ENCODE measurements at places on chromosomes 2 and 18. TPM values are rescaled to one million over a fixed set of nuclear protein-coding genes. Genes with fewer than 3 reads are reported as not detected.

The FBXO15 gene
- total RNA-seq = 0.49 TPM

The DHRS9 gene
- not detected for total RNA-seq

The DGUOK gene
- total RNA-seq = 57.7 TPM

- DNase-seq = no peak
Measured at GRCh38 chr2:20313659-20314058, 37.0 kb downstream of the PUM2 start.

DNA sequence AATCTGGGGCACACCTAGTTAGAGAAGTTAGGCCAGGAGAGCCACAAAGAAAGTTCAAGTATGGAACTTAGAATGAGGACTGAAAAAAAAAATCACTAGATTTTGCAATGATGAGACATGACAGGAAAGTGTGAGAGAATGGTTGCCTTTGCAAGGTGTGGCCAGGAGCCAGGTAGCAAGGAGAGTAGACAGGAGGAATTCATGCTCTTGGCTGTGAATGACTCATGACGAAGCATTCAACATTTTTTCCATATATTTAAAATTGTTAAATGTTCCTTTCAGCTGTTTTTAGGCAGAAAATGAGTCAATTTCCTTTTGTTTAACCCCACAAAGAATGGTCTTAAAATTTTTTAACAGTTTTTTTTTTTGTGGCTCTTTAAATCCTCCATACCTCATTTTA is 636.9 kb downstream of the PLCL1 start:
- DNase-seq = no peak

DNA sequence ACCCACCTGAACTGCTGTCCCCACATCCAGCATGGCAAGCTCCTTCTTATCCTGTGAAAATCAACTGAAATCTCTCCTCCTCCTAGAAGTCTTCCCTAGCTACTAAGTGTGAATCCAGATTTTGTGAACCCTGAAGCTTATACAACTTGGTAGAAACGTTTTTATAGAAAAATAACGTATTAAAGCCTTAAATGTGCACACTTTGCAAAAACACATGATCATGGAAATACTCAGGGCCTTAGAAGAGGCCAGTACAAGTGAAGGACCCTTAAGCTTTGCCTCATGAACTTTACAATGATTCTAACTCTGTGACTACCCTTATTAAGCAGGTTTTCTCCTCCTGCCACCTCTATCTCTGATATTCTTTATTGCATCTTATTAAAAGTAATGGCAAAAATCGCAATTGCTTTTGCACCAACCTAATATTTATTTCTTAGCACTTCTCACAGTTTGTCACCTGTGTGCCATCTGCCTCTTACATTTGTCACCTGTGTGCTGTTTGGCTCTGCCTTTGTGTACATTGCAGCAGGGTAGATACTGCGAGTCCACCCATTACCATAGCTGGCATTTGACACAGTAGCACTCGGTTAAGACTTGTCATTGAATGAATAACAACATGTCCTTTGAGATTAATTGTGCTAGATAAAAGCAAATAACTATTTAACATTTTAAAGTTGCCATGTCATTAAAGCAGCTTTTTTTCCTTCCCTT is 42.2 kb downstream of the FRZB start:
- DNase-seq = no peak

GRCh38 chr2:202423139-202423538 is 47.0 kb downstream of the BMPR2 start:
- DNase-seq = peak; percentile 29

- no peak for DNase-seq
Measured at GRCh38 chr2:20654535-20654813, 3.6 kb upstream of the HS1BP3 start.

- no peak for DNase-seq
Measured at GRCh38 chr2:49940626-49941025, 786.3 kb upstream of the FSHR start.

GRCh38 chr18:53764086-53764485 is 460.4 kb downstream of the MBD2 start:
- DNase-seq = no peak
